ENCODE measurements at places on chromosomes 2 and 18.

- DNase-seq = peak; percentile 57
These were observed 2.1 kb downstream of the MDH1 start for GRCh38 chr2:63590626-63591408.

DNA sequence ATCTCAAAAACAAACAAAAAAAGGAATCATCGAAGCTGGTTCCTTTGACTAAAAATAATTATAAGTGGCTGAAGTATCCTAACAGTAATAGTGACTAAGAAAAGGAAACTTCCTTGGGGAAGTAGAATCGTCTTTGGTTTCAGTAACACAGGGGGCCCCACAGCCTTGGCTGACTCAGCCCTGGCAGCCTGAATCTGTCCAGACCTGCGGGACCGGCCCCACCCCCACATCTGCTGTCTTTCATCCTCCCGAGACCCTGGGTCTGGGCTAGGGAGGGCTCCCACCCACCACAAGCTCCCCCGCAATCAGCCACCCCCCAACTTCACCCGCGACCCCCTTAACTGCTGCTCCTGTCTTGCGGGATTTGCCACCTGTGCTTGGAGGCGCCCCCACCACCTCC is 1452.6 kb upstream of the ACVR2A start:
- no peak for DNase-seq

GRCh38 chr2:127872354-127872753 is 13.4 kb downstream of the AMMECR1L start:
- no peak for DNase-seq

- no peak for DNase-seq
These were observed 149.9 kb downstream of the SEPTIN10 start for GRCh38 chr2:109463891-109464290.

DNA sequence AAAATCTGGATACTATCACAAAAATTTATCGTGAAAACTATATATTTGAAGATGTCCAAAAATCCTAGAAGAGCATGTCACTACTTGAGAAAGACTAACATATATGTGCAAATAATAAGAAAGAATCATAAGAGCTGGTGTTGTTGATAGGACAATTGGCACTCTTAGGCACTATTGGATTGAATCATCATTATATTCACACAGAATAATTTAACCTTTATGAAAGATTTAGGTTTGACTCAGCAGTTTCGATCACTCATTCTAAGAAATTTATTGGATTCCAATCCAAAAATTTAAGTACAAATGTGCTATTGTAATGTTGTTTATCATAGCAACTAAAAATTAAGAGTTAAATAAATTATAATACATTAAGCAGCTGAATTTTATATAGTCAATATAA is 503.6 kb downstream of the SPAG16 start:
- DNase-seq = no peak

- no peak for DNase-seq
These were observed 223.9 kb downstream of the MBD5 start for GRCh38 chr2:148244593-148245292.

DNA sequence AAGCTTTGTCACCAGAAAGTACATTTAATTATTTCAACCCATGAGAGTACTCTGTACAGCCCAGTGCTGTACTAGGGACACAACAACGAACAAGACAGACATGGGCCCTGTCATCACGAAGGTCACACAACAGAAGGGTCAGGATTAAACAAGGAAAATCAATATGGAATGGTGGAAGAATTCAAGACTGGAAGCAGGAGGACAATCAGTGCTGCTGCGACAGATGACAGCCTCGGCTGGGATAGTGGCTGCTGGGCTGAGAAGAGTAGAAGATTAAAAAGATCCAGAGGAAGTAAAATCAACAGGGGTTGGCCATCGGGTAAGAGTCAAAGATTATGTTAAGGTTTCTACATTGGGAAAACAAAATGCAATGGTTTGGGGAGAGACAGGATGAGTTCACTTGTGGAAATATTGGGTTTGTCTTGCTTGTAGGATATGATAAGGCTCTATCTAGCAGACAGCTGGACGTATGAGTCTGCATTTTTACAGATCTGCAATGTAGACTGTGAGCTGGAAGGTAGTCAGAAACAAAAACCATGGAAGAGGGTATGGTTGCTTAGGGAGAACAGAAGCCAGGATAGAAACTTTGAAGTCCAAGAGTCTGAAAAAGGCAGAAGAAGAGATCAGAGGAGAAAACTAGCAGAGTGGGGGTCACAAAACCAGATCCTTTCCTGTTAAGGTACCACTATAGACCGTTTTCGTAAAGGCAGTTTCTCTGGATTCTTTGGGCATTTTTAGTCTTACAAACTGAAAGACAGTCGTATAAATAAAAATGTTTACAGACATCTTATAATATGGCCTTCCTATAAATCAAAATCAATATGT is 84.1 kb downstream of the PRELID3A start:
- no peak for DNase-seq

DNA sequence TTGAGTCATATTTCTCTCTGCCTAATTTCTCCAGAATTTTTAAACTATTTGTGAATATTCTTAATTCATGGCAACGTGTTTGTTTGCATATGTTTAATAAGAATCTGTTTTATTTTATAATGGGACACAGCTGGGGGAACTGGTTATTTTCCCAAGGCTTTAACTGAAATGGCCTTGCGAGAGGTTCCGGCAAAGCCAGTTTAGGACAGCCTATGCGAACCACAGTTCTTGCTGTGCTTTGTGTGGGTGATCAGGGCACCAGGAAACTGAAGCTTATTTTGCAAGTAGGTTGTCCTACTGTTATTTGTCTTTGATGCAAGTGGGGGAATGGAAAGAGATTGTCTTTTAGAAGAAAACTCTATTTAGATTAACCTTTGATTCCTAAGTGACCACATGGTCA is 6.5 kb downstream of the ANKMY1 start:
- no peak for DNase-seq

DNA sequence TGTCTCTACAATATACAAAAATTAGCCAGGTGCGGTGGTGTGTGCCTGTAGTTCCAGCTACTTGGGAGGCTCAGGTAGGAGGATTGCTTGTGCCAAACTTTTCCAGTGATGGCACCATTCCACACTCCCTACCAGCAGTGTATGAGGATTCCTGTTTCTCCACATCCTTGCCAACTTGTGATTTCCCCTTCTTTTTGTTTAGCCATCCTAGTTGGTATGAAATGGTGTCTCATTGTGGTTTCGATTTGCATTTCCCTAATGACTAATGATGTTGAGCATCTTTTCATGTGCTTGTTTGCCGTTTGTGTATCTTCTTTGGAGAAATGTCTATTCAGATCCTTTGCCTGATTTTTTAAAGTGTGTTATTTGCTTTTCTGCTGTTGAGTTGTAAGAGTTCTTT is 41.0 kb downstream of the EPB41L5 start:
- DNase-seq = no peak

DNA sequence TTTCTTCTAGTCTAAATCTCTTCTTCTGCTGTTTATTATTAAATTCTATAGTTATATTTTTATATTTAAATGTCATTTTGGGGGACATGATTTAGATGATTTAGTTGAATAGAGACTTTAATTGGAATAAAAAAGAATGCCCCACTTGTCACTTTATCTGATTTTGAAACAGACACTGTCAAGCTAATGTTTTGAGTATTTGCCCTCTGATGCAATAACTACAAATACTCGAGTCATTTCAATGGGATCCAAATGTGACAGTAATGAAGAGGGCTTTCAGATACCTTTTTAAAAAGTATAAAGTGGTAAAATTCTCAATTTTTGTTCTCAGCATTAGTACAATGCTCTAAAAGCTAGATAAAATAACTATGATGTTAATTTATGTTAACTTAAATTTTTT is 257.3 kb upstream of the SESTD1 start:
- DNase-seq = no peak

GRCh38 chr2:121627525-121628050 is 21.7 kb downstream of the CLASP1 start:
- no peak for DNase-seq

GRCh38 chr18:8174771-8175170 is 434.5 kb upstream of the RAB12 start:
- peak; percentile 18 for DNase-seq

Data from NCI-H2081 (cell line).